ENCODE measurements at places on chromosomes 5 and 9.

DNA sequence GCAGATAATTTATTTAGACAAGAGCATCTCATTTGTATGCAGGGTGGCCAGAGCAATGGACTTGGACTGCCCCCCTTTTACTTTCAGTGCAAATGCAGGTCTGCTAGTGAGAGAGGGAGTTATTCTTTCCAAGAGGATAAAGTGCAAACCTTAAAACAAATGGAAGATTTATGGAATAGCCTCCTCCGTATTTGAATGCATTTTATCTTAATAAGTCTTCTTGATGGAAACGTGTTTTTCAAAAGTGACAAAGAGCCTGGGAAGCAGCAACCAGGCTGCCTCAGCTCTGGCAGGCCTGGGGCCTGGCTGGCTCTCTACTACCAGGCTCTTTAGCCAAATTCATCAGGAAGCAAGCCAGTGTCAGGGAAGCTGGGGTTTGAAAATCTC lies 6.8 kb downstream of the NR2F1 start:
- DNase-seq, result no peak

DNA sequence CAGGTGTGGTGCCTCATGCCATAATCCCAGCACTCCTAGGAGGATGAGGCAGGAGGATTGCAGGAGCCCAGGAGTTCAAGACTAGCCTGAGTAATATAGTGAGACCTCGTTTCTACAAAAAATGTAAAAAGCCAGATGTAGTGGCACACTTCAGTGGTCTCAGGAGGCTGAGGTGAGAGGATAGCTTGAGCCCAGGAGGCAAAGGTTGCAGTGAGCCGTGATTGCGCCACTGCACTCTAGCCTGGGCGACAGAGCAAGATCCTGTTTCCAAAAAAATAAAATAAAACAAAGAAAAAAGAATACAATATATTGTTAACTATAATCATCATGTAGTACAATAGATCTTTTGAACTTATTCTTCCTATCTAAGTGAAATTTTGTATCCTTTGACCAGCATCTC lies 16.3 kb downstream of the NLN start:
- no peak for DNase-seq

DNA sequence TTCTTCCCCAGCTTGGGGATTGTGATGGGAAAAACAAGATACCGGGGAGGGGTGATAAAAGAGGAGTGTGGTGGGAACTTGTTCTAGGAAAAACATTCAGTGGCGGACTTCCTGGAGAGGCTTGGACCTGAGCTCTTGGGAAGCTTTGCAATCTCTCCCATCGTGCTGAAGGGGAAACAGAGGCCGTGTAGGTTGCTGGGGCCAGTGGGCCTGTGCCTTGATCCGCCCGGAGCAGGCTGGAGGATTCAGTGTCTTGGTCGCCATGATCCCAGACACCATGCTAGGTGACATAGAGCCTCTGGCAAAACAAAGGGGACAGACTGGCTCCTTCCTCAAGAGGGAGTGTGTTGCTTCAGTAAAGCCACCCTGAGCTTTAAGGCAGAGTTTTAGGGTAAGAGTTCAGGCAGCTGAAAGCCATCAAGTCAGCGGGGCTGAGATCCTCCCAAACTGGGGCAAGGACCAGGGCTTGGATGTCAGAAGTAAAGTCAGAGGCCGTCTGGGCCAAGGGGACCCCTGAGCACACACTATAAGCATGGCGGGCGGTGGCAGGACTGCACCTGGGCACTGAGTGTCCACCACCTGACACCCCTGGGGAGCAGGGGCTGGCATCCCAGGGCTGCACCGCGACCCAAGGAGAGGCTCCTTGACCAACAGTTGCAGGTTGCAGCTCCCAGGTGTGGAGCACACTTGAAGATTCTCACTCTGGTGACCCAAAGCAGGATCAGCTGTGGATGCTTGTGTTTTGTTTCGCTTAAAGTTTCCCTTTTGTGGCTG lies 44.7 kb downstream of the TRIP13 start:
- no peak for DNase-seq

GRCh38 chr5:958701-959571 lies 49.7 kb upstream of the NKD2 start:
- no peak for DNase-seq

GRCh38 chr9:123353041-123353440 lies 3.0 kb upstream of the CRB2 start:
- no peak for DNase-seq

DNA sequence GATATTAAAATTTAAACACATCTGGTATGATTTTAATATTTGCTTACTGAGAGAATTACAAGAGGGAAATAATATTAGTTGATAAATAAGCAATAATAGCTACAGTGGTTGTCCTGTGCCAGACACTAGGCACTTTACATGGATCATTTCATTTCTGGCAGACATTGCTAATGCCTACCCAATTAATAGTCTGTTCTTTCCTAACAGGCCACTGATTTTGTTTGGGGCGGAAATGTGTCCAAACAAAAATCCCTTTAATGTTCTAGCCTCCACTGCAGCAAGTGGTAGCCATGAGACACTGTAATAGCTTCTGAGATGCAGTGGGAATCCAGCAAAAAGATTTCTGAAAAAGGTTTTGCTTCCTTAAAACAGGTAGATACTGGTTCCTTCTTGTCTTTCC lies 527.4 kb downstream of the CSNK1G3 start:
- no peak for DNase-seq

DNA sequence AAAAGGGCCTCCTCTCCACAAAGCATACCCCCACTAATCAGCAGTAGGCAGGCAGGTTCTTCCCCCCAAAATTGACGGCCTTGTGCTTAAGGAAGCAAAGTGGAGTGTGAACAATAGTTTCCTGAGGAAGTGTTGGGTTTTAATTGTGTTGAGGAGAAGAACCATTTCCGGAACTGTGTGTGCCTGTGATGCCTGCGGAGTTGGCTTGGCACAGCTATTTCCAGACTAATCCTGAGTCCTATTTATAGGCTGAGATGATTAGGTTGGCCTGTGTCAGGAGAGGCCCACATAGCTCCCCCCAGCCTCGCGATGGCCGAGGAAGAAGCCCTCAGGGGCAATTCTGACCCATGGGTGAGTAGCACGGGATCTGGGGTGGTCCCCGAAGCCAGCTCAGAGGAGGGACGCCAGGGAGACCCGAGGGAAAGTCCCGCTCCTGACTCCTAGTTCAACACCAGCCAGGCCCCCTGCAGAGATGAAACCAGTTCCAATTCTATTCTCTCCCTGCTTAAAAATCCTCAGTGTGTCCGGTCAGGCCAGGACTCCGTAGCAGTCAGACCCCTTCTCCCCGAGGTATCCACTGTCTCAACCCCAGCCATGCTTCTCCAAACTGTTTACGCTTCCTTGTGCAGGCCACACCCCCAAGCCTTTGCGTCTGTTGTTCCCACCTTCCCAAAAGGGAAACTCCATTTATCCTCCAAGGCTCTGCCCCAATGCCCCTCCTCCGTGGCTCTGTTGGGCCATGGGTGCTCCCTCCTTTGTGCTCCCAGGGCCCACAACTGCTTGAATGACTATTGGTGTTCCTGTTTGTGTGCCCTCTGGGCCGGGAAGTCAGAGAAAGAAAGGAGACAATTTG lies 18.1 kb downstream of the GSN start:
- DNase-seq, result no peak

DNA sequence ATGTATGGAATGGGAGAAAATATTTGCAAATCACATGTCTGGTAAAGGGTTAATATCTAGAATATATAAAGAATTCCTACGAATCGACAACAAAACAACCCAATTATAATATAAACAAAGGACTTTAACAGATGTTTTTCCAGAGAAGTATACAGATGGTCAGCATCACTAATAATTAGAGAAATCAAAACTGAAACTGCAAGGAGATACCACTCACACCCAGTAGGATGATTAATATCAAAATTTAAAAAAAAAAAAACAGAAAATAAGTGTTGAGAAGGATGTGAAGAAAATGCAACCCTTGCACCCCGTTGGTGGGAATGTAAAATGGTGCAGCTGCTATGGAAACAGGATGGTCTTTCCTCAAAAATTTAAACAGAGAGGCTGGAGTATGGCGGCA lies 34.6 kb upstream of the F2R start:
- DNase-seq, result no peak

GRCh38 chr5:155947394-155948062 lies 379.4 kb upstream of the SGCD start:
- DNase-seq, result no peak

- DNase-seq, result no peak
Observed at GRCh38 chr5:39255406-39255805, 36.0 kb upstream of the FYB1 start.

DNA sequence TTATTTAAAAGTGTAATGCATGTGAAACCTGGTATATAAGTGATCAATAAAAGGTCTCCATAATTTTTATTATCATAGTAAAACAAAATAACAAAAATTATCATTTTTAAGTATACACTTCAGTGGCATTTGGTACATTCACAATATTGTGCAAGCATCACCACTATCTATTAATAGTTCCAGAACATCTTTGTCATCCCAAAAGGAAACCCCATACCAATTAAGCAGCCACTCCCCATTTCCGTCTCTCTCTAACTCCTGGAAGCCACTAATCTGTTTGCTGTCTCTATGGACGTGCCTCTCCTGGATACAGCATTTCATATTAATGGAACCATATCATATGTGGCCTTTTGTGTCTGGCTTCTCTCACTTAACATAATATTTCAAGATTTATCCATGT lies 7.6 kb downstream of the OLFML2A start:
- no peak for DNase-seq

DNA sequence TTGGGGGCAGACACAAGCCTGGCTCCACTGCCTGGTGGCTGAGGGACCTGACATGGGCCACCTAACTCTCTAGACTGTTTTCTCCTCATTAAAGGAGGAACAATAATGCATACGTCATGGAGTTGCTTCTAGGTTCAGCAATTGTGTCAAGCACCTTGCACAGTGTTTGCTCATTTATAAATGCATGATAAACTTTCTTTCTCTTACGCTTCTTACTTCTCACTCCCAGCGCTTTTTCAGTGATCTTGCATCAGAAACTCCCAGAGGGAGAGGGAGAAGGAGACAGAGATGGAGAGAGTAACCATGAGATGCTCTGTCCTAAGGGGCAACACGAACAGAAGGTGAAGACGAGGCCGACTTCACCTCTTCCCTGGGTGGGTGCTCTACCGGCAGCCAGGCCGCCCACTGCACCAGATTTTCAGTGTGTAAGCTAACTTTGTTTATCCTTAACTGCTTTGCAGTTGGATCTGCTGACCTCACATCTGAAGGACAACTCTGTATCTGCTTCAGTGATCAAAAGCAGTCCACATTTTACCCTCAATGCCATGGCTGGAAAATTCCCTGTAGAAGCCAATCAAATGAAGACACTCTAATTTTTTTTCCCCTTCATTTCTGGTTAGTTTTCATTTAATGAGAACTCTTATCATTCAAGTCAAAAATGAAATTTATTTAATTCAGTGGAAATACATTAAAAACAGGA lies 35.3 kb downstream of the MED27 start:
- DNase-seq, result no peak

Measured in stimulated activated CD4-positive, alpha-beta T cell treated with anti-CD3 and anti-CD28 coated beads, TNF-alpha, amount 100 ng/mL, for 24 hours (primary cell).